ENCODE measurements at places on chromosomes 7 and 10.

DNA sequence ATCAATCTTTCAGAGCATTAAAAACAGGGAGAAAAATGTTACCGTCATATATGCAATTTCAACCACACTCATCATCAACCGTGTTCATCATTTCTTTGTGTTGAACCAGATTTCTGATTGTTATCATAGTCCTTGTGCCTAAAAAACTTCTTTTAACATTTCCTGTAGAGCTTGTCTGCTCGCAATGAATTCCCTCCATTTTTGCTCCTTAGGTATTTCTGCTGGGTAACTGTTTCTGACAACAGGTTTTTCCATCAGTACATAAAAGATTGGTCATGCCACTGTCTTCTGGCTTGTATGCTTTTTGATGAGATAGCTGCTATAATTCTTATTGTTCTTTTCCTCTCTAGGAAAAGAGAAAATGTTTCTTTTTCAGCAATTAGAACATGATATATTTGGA, 8.6 kb upstream of the RBM33 start:
- DNase-seq = no peak

DNA sequence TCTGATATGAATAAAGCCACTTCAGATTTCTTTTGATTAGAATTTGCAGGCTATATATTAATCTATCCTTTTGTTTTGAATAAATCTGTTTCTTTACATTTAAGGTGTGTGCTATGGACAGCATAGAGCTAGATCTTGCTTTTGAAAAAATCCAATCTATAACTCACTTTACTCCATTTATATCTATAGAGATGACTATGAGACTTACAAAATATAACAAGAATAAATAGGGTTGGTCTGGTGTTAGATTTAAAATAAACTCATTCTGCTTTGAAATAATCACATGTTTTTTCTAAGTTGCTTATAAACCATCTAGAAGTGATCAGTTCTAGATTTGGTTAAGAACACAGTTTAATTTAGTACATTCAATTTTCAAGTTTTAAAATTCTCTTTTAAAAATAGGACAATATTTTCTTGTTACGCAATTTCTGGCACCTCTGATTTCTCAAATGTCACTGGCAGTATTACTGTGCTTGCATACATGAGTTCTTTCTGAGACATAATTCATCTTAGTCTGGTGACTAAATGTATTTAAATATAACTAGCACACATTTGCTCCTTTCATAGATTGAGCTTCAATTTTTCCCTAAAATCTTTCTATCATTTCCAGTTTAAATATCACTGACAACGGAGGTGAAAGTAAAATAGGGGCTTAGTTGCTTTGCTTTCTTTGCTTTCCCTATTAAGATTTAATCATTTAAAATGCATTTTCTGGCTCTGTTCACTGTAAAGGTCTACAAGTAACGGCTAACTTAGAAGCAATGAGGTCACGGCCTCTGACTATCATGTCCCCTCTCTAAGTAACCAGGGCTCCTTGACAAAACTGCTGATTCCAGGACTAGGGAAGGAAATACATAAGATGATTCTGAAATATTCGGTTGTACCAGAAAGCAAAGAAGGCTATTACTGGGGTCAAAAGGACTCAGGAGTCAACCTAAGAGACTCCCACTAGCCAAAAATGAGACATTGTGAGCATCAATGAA, 89.3 kb downstream of the ICA1 start:
- no peak for DNase-seq

- DNase-seq = no peak
Observed at GRCh38 chr10:37734971-37735370, 122.4 kb downstream of the ZNF248 start.

DNA sequence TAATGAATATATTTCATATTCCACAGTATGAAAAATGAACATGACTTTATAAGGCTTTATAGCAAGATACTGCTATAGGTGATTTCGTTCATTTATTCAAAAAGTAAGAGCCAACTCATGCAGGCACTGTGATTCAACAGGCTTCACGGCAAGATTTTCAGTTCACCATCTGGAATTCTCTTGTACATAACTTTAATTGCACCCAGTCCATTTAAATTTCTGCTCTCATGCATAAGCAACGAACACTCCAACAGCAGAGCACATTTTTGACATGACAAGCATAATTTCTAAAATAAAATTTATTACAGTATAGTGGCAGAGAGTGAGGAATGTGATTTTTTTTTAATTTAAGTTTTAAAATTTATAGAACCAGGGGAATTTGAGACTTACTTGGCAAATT, 436.1 kb downstream of the PHTF2 start:
- DNase-seq = no peak
